Omental fat pad (tissue), 4 donors: ENCODE measurements at places on chromosomes 3 and 15. TPM values are rescaled to one million over a fixed set of nuclear protein-coding genes. Genes with fewer than 3 reads are reported as not detected.
A peak's percentile ranks its signal among the peaks of the same experiment; 100 is the strongest.

LIPC gene
- not detected for total RNA-seq

- DNase-seq, result no peak
Observed at GRCh38 chr15:69863446-69863845, 234.3 kb downstream of the TLE3 start.

DNA sequence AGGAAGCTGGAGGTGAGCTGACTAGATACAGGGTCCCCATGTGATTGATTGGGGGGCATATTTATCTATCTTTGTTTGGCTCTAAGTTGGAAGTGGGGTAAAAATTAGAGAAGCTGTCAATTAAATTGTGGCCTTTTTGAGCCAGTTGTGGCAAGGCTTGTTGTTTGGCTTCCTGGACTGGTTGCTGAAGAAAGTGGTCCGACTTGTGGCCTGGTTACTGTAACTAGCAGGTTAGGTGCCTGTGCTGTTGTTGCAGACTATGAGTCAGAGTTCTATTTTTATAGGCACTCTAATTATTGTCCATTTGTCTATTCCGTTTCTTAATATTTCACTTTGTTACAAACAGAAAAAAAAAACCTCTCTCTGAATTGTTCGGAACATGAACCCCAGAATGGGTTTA lies 129.1 kb upstream of the CNTN6 start:
- no peak for DNase-seq

GRCh38 chr15:99100245-99101173 lies 4.4 kb upstream of the SYNM start:
- peak; percentile 58 for DNase-seq

THSD4 gene
- total RNA-seq, result 2.7 TPM

- no peak for DNase-seq
Observed at GRCh38 chr3:156038869-156039268, 81.5 kb upstream of the KCNAB1 start.

GRCh38 chr3:3560591-3561311 lies 238.5 kb upstream of the LRRN1 start:
- DNase-seq, result no peak

GRCh38 chr3:191882289-191882688 lies 421.3 kb downstream of the PYDC2 start:
- DNase-seq, result no peak

DNA sequence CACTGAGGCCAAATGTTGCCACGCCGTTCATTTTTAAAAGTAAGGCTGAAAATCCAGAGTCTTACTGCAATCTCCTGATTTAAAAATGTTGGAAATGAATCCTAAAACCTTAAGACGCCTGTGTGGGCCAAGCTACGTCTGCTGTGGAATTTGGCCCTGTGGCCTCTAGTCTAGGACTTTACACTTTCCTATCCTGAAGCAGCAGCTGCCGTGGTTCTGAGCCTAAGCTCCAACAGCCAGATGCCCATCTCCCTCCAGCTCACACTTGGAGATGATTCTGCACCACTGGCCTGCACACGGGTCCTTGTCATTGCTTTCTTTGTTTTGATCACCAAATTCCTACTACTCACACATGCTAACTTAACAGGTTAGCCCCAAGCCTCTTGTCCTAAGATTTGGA lies 286.4 kb upstream of the LYSMD4 start:
- no peak for DNase-seq

DNA sequence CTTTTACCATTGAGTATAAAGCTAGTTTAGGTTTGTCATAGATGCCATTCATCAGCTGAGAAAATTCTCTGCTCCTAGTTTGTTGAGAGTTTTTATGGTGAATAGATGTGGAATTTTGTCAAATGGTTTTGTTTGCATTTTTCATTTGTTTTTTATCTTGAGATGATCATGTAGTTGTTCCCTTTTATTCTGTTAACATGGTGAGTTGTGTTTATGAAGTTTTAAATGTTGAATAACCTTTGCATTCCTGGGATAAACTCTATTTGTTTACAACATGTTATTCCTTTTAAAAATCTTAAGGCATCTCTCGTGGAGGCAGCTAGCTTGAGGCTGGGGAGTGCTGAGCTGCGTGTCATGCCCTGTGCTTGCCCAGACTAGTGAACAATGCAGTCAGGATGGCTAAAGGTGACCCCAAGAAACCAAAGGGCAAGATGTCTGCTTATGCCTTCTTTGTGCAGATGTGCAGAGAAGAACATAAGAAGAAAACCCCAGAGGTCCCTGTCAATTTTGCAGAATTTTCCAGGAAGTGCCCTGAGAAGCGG lies 48.5 kb downstream of the ANAPC13 start:
- no peak for DNase-seq

HHATL gene
- total RNA-seq, result not detected

DIS3L gene
- 60.8 TPM for total RNA-seq

- no peak for DNase-seq
Observed at GRCh38 chr3:264394-265156, 68.0 kb downstream of the CHL1 start.

DNA sequence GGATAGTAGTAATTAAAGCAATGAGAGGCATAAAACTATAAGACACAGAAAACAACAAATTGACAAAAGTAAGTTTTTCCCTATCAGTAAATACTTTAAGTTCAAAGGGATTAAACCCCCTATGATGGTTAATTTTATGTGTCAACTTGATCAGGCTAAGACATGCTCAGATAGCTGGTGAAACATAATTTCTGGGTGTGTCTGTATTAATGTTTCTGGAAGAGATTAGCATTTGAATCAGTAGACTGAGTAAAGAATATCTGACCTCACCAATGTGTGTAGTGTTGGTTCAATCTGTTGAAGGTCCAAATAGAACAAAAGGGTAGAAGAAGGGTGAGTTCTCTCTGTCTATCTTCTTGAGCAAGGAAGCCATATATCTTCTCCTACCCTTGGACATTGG lies 283.3 kb upstream of the GRM7 start:
- no peak for DNase-seq

GRCh38 chr3:144770915-144771351 lies 799.3 kb downstream of the DIPK2A start:
- no peak for DNase-seq

DNA sequence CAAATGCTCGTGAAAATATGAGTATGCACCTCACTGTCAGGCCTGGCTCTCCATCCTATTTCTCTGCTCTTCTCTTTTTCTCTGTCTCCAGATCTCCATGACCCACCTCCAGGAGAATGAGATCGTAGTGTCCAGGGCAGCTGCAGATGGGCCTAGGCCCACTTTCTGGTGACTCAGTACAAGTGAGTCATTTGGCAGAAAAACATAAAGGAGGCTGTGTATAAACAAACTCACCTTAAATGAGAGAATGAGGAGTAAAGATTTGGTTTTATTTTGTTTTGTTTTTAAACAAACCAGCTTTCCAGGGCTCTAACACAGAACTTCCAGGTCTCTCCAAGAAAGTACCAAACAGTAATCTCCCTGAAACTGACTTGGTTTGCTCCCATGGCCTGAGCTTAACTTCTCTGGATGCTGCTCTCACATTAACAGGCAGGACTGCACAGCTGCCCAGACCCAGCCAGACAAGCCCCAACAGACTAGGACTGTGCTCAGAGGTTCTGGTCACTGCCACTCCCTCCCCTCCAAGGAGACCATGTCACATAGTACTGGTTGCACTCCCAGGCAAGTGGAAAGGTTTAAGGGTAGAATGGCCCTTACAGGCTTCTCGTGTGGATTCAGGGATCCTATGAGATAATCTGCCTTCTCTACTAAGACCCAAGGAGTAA lies 1.5 kb upstream of the HEG1 start:
- no peak for DNase-seq

RETNLB gene
- total RNA-seq, result not detected

DNA sequence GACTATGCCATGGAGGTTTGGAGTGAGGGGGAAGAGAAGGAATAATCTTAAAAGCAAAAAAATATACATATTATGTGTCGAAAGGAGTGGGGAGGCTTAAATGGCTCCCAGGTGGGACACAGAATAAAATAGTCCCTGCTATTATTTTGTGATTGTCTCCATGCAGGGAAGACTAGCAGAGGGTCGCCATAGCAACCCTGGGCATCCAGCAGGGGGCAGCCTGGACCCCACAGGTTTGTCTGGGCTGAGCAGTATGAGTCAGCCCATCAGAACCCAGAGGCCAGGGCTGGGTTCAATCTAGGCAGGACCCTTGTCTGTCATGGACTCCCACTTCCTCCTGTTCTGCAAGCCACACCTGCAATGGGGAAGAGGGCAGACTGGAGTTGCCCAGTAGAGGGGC lies 17.6 kb upstream of the LINGO1 start:
- DNase-seq, result no peak

DNA sequence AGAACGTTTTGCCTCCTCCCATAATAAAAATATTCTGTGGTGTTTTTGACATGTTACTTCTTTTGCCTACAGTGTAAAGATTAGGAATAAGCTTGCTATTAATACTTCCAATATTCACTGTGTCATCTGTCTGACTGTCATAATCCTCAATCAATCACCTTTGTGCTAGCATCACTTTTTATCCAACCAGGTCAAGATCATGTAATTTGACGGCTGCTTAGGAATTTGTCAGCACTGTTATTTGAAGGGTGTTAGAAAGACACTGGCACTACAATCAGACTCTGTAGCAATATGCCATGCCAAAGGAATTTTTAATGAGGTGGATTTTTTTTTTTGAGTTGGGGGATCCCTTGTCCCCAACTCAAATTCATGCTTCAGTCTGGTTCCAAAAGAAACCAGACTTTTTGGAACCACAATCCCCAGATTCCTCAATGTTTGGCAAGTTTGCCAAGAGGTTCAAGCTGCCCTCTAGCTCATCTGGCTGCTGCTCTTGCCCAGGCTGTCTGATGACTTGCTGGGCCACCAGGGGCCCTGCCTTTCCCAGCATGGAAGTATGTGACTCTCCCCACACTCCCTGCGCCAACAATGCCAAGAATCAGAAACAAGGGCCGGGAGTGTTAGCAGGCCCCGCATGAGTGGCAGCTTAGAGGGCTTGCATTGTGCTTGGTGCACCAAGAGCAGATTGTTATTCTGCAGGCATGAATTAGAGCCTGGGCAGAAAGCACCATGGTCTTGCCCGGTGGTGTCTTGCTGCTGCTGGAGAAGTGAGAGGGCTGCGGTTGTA lies 58.6 kb upstream of the TSC22D2 start:
- no peak for DNase-seq

GRCh38 chr3:62562017-62562416 lies 188.7 kb upstream of the FEZF2 start:
- no peak for DNase-seq

GRCh38 chr15:67080118-67080899 lies 14.9 kb downstream of the SMAD3 start:
- DNase-seq, result no peak

CLDN11 gene
- total RNA-seq, result 43.5 TPM

KLHL40 gene
- total RNA-seq, result not detected

DNA sequence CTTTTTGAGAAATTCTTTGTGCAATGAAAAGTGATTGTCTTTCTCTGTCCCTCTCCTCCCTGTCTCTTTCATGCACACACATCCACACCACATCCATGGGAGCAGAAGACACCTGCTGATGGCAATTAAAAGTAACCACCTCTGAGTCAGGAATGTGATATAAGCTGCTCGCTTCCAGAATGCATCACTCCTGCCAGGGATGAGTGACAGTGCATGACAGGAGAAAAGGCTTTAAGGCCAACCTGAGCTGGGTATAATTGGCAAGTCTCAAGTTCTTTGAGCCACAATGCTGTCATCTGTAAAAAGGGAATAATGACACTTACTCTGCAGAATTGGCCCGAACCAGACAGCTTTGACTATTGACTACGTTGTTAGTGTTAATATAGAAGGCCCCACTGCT lies 59.6 kb downstream of the UBP1 start:
- DNase-seq, result no peak

GRCh38 chr3:55243678-55244077 lies 243.4 kb downstream of the WNT5A start:
- DNase-seq, result no peak

REC114 gene
- not detected for total RNA-seq

CCR4 gene
- 0.46 TPM for total RNA-seq

DNA sequence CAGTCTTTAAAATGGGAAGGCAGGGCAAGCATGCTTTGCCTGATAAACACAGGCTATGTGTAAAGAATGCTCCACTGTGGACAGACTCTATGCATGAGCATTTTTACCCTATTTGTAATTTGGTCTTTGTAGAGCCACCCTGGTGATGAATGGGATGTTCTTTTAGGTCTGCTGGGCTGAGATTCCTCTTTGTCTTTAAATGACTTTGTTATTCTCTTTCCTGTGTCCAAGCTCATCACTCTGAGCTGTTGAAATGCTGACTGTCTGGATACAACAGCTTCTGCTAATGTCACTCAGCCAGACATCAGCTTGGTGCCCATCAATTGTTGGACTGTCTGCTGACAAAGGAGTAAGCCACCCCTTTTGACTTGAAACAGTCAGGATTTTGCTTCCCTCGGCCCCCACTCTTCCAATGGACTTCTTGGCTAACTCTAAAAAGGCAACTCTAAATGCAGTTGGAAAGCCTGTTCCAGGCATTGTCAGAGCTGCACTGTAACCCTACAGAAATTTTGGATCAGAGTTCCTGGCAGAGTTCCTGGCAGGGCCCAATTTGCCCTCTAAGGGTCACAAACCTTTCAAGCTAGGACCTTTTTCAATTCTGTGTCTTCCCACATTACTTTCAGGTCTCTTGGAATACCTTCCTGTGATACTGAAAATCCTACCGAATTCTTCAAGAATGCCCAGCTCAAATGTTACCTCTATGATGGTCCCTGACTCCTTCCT lies 40.5 kb upstream of the EIF1B start:
- no peak for DNase-seq

DNA sequence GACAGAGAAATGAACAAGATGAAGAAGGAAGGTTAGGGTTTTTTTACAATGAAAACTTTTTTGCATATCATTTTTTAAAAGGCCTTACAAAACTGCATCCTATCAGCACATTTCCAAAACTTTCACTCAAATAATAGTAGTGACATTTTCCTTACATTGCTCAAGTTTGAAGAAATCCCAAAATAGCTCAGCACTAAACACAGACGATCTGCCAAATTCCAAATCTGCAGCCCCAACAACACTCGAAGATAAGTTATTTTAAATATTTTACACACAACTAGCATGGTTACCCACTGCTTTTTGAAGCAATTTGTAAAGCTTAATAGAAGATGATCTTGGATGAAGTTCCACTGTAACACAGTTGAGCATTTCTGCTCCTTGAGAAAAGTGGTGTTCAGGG lies 535.6 kb upstream of the ALCAM start:
- no peak for DNase-seq

SCG3 gene
- 0.47 TPM for total RNA-seq

GRCh38 chr3:11576453-11576852 lies 67.3 kb downstream of the VGLL4 start:
- DNase-seq, result no peak

PLA2G4F gene
- not detected for total RNA-seq

GOLGA6D gene
- not detected for total RNA-seq

- DNase-seq, result no peak
Observed at GRCh38 chr15:33955945-33956344, 12.4 kb upstream of the CHRM5 start.

DNA sequence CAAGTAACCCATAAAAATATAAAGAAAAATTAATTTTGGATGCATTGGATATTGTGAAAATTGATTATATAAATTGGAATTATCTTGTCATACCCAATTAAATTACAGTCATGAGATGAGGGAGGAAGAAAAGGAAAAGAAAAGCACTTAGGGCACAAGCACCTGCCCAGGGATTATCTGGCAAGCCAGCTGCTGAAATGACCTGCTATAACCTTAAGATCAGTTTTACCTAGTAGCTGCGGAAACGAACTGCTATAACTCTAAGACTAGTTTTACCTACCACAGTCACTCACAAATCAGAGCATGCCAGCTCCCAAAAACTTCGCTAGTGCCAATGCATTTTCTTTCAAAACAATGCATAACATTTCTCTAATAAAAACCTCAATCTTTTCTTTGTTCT lies 26.2 kb downstream of the LRRFIP2 start:
- DNase-seq, result no peak
